ENCODE measurements at places on chromosomes 16 and 17. TPM values are rescaled to one million over a fixed set of nuclear protein-coding genes. Genes with fewer than 3 reads are reported as not detected.

The MYCBPAP gene
- polyA plus RNA-seq, result 0.35 TPM

The CRYM gene
- 3.8 TPM for polyA plus RNA-seq

The MT2A gene
- not detected for polyA plus RNA-seq

The CTRB2 gene
- not detected for polyA plus RNA-seq

The CDRT15 gene
- not detected for polyA plus RNA-seq

The PYDC1 gene
- polyA plus RNA-seq, result not detected

The FAM20A gene
- polyA plus RNA-seq, result not detected

The SOX15 gene
- 1.5 TPM for polyA plus RNA-seq

The SDR42E2 gene
- not detected for polyA plus RNA-seq

The MT3 gene
- polyA plus RNA-seq, result 1.9 TPM

The HAP1 gene
- polyA plus RNA-seq, result 1.5 TPM

The IRX3 gene
- polyA plus RNA-seq, result not detected

Measured in neural cell (in vitro differentiated cells).